Activated CD8-positive, alpha-beta memory T cell treated with anti-CD3 and anti-CD28 coated beads, Interleukin-2, amount 50 U/mL, for 4 hours (primary cell): ENCODE measurements at places on chromosomes 4 and X.

GRCh38 chr4:56821381-56822243 is at the start of gene SPINK2:
Gene SPINK2, minus strand, starts transcription at chr4:56821701. Its CDS starts 39 bp downstream, at chr4:56821662.
- peak; percentile 70 for DNase-seq

- no peak for DNase-seq
Observed at GRCh38 chrX:33339219-33339618, 127.9 kb upstream of the DMD start.

GRCh38 chrX:5117816-5118215 is 1110.9 kb downstream of the NLGN4X start:
- no peak for DNase-seq

DNA sequence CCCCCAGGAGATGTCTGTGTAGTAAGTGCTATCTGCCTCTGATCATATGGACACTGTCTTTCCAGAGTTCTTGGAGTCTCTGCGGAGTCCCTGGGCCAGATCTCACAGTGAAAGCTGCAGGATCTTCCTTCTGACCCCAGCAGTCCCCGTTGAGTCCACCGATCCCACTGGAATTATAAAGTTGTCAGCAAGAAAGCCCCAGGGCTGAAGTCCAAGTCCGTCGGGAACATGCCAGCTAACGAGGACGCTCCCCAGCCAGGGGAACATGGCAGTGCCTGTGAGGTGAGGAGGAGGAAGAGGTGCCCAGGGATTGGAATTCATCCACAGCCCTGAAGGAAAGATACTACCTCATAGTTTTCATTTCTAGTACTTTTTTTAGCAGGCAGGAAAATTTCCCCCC is 9.3 kb downstream of the ZNF81 start:
- DNase-seq: no peak

- no peak for DNase-seq
Observed at GRCh38 chrX:150182161-150182560, 181.0 kb upstream of the MAMLD1 start.

DNA sequence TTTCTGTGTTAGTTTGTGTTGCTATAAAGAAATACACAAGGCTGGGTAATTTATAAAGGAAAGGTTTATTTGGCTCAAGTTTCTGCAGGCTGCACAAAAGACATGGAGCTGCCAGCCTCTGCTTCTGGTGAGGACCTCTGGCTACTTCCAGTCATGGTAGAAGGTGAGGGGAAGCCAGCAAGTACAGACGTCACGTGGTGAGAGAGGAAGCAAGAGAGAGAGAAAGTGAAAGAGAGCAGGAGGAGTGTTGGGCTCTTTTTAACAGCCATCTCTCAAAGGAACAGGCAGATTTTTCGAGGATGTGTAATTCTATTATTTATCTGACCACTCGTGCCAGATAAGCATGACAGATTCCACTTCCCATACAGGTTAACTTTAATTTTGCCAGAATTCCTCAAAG is 1199.1 kb downstream of the ADGRL3 start:
- DNase-seq: no peak

DNA sequence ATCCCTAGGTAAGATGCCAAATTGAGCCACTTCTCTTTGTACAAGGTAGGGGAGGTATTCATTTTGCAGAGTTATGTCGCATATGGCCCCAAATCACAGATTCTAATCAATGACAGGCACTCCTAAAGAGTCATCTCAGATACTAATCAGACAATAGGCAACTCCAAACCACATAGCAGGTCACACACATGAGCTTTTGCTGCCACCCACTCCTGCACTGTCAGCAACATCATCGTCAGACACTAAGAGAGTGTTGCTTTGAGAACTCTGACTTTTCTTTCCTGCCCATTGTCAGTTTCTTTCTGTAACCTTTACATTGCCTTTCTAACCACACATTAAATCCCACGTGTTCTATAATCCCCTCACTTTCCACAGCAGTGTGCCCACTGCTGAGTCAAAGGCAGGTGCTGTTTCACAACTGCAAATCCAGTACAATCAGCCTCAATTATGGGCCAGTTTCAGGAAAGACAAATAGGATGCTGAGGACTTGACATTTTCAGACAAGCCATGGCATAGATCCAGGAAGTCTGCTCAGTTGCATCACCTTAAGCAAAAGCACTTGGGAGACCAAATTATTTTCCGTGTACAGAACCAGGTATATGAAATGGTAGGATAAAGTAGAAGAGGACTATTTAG is 23.5 kb downstream of the TMEM31 start:
- DNase-seq: no peak

GRCh38 chr4:156102411-156102810 is 148.7 kb upstream of the CTSO start:
- no peak for DNase-seq

- no peak for DNase-seq
Observed at GRCh38 chr4:42632653-42633382, 24.1 kb downstream of the ATP8A1 start.

- DNase-seq: no peak
Observed at GRCh38 chrX:6184900-6185515, 43.7 kb downstream of the NLGN4X start.

- DNase-seq: no peak
Observed at GRCh38 chr4:156437666-156438065, 484.0 kb upstream of the CTSO start.

GRCh38 chr4:99670409-99671073 is 12.9 kb upstream of the C4orf54 start:
- DNase-seq: no peak

DNA sequence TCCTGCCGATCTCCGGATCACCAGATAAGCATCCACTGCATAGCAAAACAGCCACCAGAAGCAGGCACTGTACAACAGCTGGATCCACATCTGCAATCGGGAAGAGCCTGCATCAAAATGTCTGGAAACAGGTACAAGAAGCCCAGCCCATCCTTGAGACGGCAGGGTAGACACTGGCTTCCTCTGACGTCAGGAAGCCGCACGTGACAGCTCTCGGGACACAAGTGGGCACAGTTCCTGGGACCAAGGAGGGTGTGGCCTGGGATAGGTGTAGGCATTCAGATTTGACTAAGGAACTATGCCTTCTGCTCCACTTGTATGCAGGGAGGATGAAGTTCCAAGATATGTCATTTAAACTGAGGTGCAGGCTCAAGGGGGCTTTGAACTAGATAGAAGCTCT is 6.3 kb downstream of the GPR143 start:
- no peak for DNase-seq

- no peak for DNase-seq
Observed at GRCh38 chr4:103365285-103365684, 167.1 kb upstream of the CENPE start.

DNA sequence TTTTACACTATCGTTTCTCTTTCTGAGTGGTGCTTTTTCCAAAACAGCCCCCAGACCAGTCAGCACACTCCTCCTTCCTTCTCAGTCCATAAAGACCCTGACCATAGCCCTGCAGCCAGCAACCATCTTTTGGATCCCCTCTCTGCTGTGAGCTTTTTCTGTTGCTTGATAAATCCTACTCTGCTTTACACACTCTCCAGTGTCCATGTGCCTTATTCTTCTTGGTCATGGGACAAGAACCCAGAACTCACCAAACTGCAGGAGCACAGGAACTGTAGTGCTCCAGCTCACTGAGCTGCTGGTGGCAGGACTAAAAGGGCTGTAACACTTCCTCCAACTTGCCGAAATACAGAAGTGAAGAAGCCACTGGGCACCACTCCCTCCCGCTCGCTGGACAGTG is 32.5 kb downstream of the COX18 start:
- no peak for DNase-seq

DNA sequence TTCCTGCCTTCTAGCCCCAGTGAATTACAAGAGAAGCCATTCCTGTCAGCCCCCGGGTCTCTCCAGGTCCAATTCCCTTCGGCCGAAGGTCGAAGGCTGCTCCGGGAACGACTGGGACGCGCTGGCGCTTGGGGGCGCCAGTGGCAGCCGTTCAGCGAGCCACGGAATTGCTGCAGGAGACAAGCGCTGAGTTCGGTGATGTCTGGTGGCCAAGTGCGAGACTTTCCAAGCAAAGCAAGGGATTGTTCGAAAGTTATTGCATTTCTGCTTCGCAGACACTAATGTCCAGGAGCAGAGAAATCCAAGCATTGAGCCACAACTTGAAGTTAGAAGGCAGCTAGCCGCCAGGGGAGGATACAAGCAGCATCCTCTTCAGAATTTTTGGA is 1.1 kb upstream of the DKK2 start:
- no peak for DNase-seq

- DNase-seq: no peak
Observed at GRCh38 chr4:15873117-15873516, 65.4 kb downstream of the FGFBP1 start.

GRCh38 chr4:127523369-127523768 is 109.4 kb upstream of the INTU start:
- no peak for DNase-seq

GRCh38 chr4:53240573-53240972 is 125.3 kb downstream of the SCFD2 start:
- DNase-seq: no peak

DNA sequence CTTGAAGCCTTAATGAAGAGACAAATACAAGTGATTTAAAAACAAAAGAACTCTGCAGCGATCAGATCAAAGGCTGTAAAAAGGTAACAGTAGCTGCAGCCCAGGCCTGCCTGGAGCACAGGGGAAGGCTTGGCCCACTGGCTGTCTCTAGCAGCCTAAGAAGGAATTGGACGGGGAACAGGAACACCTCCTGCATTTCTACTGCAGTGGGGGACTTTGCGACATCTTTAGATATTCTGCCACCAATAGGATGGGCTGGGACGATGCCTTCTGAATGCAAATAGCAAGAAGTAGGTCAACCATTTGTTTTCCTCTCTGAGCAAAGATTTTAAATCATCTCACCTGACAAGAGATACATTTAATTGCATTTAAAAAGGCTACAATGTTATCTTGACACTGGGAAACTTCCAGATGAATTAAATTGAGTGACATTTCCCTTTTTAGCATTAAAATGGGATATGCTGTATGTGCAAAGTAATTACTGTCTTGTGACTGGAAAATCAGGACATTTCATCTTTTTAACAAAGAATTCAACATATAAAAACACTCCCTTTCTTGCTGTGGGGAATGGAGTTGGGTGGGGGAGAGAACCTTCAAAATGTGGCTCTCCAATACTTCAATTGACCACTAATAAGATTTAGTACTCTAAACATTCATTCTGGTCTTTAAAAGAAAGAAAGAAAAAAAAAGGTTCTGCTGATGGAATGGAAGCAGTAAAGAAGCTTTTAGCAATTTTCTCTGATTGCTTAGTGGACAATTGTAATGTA is 70.0 kb downstream of the NYX start:
- DNase-seq: no peak
